Mucosa of gallbladder (tissue), 1 donor: ENCODE measurements at places on chromosomes 4 and X. TPM values are rescaled to one million over a fixed set of nuclear protein-coding genes. Genes with fewer than 3 reads are reported as not detected.
A peak's percentile ranks its signal among the peaks of the same experiment; 100 is the strongest.

Gene ARHGAP10
- total RNA-seq: 52.2 TPM

DNA sequence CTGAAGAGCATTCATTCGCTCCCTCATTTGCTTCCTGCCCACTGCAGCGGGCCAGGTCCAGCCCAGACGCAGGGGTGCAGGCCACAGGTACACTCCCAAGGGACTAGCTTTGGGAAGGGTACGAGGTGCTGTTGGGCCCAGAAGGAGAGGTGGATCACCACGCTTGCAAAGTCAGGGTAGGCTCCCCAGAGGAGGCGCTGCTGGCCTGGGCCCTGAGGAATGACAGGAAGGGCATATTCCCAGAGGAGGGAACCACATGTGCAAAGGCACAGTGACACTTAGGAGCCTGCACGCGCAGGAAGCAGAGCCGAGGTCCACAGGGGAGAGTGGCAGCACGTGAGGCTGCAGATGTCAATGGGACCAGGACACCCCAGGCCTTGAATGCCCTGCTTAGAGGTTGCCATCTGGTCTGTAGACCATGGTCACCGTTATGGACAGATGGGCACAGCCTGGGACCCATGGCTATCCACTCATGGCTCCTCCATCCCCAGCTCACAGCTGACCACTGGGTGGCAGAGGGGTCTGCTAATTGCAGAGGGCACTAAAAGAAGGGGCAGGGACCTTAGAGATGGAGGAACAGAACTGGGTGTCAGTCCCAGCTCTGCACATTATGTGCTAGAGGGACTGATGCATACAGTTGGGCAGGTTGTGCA lies 7.9 kb downstream of the HTRA3 start:
- no peak for DNase-seq

Gene SSX5
- not detected for total RNA-seq

Gene ADGRL3
- total RNA-seq: 3.5 TPM

Gene GPAT3
- 11.2 TPM for total RNA-seq

Gene CYBB
- total RNA-seq: 41.8 TPM

DNA sequence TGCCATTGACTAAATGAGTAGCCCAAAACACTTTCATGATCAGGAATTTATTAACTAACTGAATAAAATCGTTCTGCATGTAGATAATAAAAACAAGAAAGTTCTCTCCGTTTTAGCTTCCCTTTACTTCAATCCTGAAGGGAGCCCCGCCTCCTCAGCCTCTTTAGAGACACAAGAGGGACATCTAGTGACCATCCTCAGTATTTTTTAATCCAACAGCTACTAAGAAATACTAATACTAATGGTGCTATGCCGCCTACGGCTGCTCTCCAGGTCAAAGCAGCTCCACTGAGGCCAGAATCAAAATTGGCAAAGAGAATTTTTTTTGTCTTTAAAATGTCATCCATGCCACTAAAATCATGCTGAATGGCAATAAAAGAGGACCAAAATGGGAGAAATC lies 3.2 kb upstream of the PCDH19 start:
- peak; percentile 34 for DNase-seq

Gene GSX2
- not detected for total RNA-seq

DNA sequence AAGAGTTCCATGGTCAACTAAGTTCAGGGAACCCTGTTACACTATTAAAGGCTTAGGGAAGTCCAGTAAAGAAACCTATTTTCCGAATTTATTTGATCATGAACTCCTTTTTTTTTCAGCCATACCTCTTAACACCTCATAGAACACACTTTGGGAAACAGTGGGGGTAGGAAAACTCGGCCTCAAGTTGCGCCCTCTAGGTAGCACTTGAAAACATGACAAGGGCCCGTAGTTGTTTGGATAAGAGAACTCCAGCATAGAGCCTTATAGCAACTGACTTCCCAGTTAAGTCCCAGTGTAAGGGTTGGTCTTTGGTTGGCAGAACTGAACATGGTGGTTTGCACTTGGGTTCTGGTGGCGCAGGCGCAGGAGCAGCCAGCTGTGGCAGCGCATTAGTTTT lies 14.4 kb downstream of the OGT start:
- no peak for DNase-seq

- no peak for DNase-seq
Measured at GRCh38 chrX:109347632-109348031, 134.3 kb downstream of the GUCY2F start.
